ENCODE measurements at places on chromosomes 5 and 9. TPM values are rescaled to one million over a fixed set of nuclear protein-coding genes. Genes with fewer than 3 reads are reported as not detected.

Gene MAP1B
- total RNA-seq, result 474 TPM

Gene AP3S1
- 46.5 TPM for total RNA-seq

Gene GABRA6
- total RNA-seq, result not detected

Gene CCNI2
- not detected for total RNA-seq

Gene CARD9
- total RNA-seq, result 3.1 TPM

Gene SURF2
- total RNA-seq, result 23.8 TPM

Gene IFNK
- total RNA-seq, result not detected

Gene DMRT3
- total RNA-seq, result 0.22 TPM

Gene PLAC8L1
- total RNA-seq, result not detected

Gene SEMA5A
- total RNA-seq, result 36.3 TPM

Gene ZBTB43
- total RNA-seq, result 10.4 TPM

Gene ARAP3
- 11.1 TPM for total RNA-seq

Gene PSAT1
- 4.5 TPM for total RNA-seq

Gene BHMT
- 4.2 TPM for total RNA-seq

Gene EGFLAM
- 64.5 TPM for total RNA-seq

Gene PTGDS
- total RNA-seq, result 7,669 TPM

Gene EGFL7
- total RNA-seq, result 95.2 TPM

Gene SREK1
- 104 TPM for total RNA-seq

Gene TRIM32
- total RNA-seq, result 15.7 TPM

Gene ANKRD34B
- total RNA-seq, result not detected

Gene PCDHA1
- not detected for total RNA-seq

Gene FGF1
- 131 TPM for total RNA-seq

Gene ISL1
- not detected for total RNA-seq

Gene RNF180
- 10.5 TPM for total RNA-seq

Gene NR6A1
- total RNA-seq, result 7.7 TPM

Gene LRRC19
- total RNA-seq, result not detected

Gene CORO2A
- total RNA-seq, result 3.1 TPM
